Gastroesophageal sphincter (tissue), 4 donors: ENCODE measurements at places on chromosomes 13 and 19. TPM values are rescaled to one million over a fixed set of nuclear protein-coding genes. Genes with fewer than 3 reads are reported as not detected.

Gene ATP12A
- not detected for total RNA-seq

Gene C19orf73
- not detected for total RNA-seq

Gene ZNF850
- total RNA-seq = 3.3 TPM

Gene LMTK3
- total RNA-seq = 0.13 TPM

Gene CASP14
- total RNA-seq = not detected

Gene ZNF333
- 22.6 TPM for total RNA-seq

Gene BSG
- total RNA-seq = 347 TPM

Gene CD79A
- total RNA-seq = not detected

Gene ZNF256
- 8.6 TPM for total RNA-seq

Gene CBARP
- total RNA-seq = not detected

Gene CD37
- total RNA-seq = 12.9 TPM

Gene CYP2A7
- not detected for total RNA-seq

Gene LGI4
- 24.8 TPM for total RNA-seq

Gene PPM1N
- total RNA-seq = 0.96 TPM

- no peak for ATAC-seq
Observed at GRCh38 chr19:41815301-41815700, 18.9 kb downstream of the CEACAM3 start.

GRCh38 chr19:2981898-2982297 lies 4.5 kb downstream of the TLE6 start:
- ATAC-seq = no peak

DNA sequence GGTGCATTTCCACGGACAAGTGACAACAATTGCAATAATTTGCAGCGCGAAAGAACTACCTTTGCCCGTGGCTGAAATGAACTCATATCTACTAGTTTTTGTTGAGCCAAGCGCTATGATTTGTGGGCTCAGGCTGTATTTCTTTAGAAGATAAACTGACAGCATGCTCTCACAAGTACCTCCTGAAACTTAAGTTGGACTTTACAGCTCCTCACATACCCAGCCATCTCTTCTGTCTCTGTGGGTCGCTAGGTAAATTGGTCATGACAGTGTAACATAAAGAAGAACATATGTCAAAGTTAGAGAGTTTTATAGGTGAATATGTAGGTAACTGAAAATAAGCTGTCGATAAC lies 839 bp downstream of the COG6 start:
- no peak for ATAC-seq

DNA sequence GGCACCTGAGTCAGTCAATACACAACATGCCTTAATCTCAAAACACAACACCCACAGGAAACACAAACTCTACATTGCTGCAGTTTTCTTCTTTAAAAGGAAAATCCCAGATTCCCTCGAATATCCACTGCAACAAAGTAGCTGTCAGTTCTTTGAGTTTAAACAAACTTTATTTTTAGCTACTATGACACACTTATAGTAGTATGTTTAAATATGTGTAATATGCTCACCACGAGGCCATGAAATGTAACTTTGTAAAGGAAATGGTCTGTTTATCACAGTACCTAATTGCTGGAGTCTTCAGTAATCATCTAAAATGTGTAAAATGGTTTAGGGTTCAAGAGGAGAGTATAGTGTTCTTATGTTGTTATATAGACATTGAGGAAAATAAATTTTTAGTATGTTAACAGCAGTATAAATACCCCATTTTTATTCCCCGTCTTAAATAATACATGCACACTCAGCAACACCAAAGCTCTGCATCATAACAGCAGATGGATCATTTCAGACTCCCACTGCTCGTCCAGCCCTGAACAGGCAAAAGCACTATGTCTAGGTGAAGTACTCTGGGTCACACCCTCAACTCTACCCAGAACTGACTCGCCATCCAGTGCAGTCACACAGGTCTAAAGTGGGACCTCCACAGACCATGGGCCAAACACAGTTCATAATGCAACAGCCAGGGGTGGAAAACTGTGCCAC lies 20.6 kb downstream of the TUBGCP3 start:
- ATAC-seq = no peak

DNA sequence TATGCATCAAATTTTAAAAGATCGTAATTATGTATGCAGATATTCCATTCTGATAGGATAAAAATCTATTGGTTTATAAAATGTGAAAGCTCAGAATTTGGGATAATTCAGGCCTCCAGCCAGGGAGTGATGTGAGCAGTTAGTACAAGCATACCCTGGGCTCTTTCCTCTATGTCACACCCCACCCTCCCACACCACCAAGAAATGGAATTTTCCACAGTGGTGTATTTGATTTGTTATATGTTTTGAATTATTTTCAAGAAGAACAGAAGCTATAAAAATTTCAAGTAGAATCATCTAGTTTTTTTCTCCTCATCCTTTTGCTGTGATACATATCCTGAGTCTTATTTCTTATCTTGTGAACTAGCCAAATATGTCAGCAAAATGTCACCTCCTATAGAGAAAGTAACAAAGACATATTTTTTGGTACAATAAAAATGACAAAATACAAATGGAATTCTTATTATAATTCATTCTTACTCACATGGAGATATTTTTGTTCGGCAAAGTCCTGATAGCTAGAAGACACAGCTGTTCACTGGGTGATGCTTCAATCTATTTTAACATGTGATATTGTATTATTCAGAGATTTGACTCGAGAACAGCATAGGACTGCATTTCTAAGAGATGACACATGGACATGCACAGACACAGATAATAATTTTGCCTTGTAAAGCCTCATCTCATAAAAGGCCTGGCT lies 61.2 kb upstream of the FRY start:
- no peak for ATAC-seq

GRCh38 chr13:111337206-111337605 lies 16.8 kb downstream of the TEX29 start:
- no peak for ATAC-seq

- no peak for ATAC-seq
Observed at GRCh38 chr13:64234255-64234654, 2818.6 kb upstream of the PCDH20 start.

- no peak for ATAC-seq
Observed at GRCh38 chr19:15829306-15829698, 13.8 kb upstream of the OR10H1 start.

GRCh38 chr13:98813993-98814392 lies 61.5 kb upstream of the SLC15A1 start:
- no peak for ATAC-seq

DNA sequence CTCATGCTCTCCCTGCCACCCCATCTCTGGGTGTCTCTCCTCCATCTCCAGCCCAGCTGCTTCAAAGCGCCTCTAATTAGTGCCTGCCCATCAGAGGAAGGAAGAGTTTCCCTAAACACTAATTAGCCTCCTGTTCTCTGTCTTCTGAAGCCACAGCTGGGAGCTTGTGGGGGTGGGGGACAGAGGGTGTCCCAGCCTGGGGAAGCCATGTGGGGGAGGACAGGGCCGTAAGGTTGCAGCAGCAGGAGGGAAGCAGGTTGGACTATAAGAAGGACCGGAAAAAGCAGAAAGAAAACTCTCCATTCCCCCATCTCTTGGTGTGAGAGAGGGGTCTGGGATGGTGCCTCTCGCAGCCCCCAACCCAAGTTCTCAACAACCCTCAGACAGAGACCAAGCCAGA lies 26.2 kb downstream of the SLC8A2 start:
- ATAC-seq = no peak

- no peak for ATAC-seq
Observed at GRCh38 chr19:329876-330275, 14.7 kb downstream of the MIER2 start.

- ATAC-seq = no peak
Observed at GRCh38 chr13:77338961-77339401, 12.1 kb upstream of the MYCBP2 start.

DNA sequence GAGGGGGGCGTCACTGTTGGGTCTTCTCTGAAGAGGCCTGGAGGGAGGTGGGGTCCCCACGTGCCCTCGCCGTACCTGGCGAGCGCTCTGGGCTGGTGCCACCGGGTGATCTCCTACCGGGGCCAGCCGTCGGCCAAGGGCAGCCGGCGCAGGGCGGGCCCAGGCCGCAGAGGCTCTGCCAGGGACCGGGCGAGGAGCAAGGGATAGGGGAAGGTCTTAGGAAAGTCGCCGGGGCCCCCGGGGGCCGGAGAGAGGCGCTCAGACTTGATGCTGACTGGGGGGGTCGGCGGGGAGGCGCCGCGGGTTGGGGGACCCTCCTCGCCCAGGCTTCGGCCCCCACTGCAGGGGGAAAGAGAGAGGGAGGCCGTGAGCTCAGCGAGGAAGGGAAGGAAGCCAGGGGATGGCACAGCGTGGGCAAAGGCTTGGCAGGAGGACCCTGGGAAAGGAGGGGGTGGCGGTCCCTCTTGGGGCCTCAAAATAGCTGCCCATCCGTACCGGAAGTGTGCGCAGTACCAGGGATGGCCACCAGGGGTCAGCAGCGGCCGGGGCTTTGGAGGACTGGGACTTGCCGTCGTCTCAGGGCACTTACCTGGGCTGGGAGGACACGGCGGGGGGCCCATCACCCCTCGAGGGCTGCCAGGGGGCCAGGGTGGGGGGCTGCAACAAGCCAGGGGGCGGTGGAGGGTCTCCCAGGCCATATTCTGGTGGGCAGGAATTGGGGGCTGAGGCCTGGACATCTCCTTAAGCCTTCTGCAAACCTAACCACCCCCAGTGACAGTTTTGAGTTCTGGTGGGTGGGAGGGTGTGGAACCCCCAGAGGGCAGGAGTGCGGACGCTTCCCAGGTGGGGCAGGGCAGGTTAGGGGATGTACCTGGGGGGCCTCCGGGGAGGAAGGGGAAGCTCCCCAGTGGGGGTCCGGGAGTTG lies 7.7 kb upstream of the TMEM161A start:
- ATAC-seq = peak; percentile 69

DNA sequence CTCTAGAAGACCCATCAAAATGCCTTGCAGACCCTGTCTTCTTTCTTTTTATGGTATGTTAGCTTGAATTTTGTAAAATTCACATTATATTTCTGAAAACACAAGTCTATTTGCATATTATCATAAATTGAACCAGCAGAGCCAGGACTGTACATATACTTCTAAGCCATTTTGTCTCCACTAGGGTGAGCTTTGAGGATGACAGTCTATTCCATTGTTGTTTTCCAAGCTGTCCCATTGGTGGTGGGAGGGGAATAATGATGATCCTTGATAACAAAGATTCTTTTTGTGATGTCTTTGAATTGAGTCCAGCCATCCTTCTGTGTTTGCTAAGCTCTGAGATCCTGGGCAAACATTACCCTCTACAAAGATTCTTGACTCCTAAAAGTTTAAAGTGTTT lies 359.3 kb upstream of the PCDH20 start:
- ATAC-seq = no peak

GRCh38 chr13:21079761-21080592 lies 18.6 kb upstream of the LATS2 start:
- peak; percentile 54 for ATAC-seq

DNA sequence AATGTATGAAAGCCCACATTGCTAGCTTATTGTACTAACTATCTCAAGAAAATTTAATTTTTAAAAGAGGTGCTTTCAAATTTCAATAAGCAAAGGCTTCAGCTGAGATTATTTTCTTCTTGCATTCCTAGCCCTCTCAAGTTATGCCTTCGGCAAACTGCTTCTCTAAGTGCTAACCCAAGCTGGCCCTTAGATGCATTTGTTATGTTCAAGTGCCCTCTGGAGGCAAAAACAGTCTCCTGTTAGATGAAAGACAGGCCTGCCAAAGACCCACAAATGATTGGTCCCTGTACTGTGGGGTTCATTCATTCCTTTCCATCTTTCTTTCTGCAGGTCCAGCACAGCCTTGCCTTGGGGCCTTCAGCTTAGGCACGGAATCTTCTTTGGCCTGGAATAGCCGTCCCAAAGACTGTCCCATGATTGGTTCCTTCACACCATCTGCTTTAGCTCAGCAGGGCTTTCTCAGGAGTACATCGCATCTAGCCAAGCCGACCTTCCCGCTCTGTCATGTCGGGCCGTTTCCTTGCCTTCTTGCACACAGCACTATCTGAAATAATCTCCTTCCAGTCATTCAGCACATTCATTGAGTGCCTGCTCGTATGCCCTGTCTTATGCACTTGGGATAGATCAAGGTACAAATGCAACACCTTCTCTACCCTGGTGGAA lies 26.4 kb upstream of the TPTE2 start:
- ATAC-seq = no peak

DNA sequence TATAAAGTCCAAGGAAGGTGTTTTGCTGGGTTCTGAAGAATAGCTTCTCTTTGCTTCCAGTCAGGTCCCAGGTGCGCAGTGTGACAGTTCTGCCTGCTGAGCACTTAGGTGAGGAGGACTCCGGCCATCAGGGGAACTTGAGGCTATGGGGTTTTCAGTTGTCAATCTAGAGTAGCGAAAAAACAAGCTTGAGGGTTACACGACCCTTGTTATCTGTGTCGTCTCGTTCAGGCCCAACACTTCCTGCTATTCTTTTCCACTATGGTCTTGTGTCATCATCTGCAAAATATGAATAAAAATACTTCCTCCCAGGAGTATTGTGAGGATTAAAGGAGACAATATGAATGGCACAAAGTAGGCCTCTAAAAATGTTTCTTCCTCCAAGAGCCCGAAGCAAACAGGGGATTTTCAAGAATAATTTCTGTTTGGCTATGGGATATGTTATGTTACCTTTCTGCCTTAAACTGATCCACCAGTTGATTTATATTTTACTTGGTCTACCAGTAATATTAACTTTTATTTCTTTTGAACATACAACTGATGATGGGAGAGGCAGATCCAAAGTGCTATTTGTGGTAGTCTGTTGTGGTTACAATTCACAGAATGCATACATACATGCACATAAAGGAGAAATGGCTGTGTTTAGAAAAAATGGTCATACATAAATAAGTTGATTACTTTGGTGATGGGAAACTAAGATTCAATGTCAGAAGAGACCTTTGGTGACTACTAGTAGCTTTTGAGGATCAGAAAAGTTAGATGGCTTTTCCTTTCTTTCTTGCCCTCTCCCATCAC lies 40.5 kb upstream of the RCBTB2 start:
- no peak for ATAC-seq

DNA sequence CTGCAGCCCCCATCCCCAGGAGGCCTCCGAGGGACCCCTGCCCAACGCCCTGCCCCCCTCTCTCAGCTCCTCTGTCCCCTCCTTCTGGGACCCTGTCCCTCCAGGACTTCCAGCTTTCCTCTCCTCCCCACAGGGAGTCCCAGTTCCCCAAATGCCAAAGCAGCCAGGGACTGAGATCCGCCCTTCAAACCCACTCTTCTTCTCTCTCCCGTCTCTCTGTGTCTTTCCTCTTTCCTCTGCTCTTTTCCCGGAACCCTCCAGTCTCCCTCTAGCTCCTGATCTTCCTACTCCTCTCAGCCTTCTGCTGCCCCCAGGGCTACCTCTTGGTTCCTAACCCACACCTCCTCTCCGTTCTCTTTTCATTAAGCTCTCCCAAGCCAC lies 377 bp downstream of the CA11 start:
- peak; percentile 1 for ATAC-seq

DNA sequence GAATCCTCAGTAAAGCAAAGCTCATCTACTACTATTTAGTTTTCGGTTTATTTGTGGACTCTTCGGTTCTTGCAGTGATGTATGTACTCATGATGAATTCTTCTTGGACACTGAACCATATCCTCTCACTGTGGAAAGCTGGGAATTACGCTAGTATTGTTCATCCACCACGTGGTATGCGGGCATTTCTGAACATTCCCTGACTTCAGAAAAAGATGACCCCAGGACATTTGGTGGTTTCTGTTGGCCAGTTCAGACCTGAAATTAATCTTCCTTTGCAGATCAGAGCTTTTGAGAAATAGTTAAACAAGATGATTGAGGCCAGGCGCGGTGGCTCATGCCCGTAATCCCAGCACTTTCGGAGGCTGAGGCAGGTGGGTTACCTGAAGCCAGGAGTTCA lies 25.3 kb upstream of the FBN3 start:
- no peak for ATAC-seq

GRCh38 chr19:35986664-35987570 lies 8.1 kb upstream of the SDHAF1 start:
- ATAC-seq = peak; percentile 58

- no peak for ATAC-seq
Observed at GRCh38 chr13:83498481-83499190, 383.6 kb downstream of the SLITRK1 start.

- no peak for ATAC-seq
Observed at GRCh38 chr13:77999746-78000145, 81.1 kb upstream of the EDNRB start.
